ENCODE measurements at places on chromosomes 1 and 21.
A peak's percentile ranks its signal among the peaks of the same experiment; 100 is the strongest.

- DNase-seq = no peak
Measured at GRCh38 chr1:167808104-167808503, 86.3 kb downstream of the MPZL1 start.

GRCh38 chr1:156627313-156627880, 8.2 kb downstream of the HAPLN2 start:
- peak; percentile 73 for DNase-seq

GRCh38 chr1:18803151-18803791, 56.2 kb downstream of the TAS1R2 start:
- no peak for DNase-seq

GRCh38 chr1:167601442-167602383, 28.3 kb upstream of the RCSD1 start:
- no peak for DNase-seq

- no peak for DNase-seq
Measured at GRCh38 chr21:33801424-33802405, 113.9 kb downstream of the ATP5PO start.

GRCh38 chr21:45074818-45075595, 627 bp downstream of the ADARB1 start:
- DNase-seq = peak; percentile 16

DNA sequence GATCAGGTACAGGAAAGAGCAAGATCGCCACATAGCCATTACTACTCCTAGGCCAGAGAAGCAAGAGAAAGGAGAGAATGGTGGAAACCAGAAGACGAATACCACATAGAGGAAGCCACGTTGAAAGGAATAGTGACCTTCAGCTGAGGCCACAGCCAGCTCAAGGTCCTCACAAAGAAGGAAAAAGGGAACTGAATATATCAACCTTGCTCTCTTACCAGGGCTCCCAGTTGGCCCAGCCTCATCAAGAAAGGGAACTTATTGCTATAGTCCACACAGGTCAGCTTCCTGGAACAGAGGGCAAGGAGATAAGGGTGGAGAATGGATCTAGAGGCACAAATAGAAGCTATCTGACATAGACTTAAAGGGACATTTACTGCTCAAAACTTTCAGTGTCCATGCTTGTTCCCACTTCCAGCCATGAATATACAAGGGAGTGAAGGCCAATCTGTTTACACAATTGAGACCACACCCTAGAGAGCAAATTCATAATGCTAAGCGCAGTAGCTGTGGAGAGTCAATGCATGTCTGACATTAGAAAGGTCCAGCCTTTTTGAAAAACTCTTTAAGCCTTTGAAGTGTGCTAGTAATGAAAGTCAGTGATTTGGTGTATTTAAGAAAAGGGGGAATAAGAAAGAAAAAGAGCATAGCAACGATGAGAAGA, 120.7 kb upstream of the ZC3H11B start:
- DNase-seq = no peak

GRCh38 chr1:182756423-182756822, 33.1 kb upstream of the NPL start:
- DNase-seq = no peak

DNA sequence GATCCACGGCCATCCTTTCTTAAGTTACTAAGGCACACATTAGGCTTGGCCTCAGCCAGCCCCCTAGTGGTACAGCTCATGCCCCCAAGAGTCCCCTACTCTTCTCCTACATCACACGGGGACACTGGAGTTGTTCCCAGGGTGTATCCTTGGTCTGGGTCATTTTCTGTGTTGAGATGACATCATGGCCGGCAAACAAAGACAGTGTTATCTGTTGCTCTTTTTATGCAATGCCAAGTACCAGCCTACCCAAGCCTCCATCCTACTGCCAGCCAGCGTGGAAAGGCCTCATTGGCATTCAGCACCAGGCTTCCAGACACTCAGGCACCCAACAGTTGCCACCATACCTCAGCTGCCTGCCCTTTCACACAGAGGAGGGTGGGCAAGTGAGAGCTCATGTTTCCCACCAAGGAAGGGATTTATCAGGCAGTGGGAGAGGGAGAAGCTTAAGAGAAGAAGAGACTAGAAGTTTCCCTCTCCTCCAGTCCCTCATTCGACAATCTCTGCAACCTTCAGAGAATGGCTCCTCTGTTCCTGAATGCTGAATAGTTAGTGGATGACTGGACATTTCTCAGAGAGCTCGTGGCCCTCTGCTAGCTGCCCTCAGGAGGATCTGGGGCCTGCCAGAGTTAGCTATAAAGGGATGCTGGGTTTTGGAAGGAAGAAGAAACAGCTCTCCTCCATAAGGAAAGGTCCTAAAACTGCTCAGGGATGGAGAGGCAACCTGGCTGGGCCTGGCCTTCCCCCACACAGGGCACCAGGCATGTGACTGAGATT, 17.7 kb downstream of the CBR1 start:
- no peak for DNase-seq

- DNase-seq = peak; percentile 81
Measured at GRCh38 chr1:41516168-41517061, 31.9 kb upstream of the EDN2 start.

DNA sequence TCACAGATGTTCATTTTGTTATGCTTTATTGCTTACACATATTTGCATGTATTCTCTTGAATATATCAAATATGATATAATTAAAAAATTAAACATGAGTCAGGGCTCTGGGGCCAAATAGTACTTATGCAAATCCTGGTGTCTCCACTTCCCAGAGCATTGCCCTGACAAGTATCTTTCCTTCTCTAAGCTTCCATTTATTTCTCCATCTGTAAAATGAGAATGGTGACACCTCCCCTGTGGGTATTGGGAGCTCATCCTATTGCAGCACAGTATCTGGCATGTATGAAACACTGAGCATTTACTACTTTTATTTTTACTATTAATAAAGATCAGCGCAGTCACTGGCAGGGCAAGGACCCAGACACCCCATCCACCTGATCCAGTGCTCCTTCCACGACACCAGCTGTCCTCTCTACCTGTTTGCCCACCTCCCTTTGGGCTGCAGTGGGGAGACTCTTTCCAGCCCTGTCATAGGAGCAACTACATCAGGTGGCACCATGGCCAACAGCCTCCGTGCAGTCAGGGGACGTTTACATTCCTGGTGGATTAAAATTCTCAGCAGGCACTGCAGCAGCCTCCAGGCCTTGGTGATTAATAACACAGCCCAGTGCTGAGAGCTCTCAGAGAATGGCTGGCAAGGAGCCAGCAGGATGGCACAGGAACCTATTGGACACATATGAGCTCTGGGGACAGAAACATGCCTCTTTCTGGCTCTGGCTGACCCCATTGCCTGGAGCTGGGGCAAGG, 113.0 kb downstream of the DMRTB1 start:
- DNase-seq = peak; percentile 79

GRCh38 chr1:162072740-162073139, 3.2 kb downstream of the NOS1AP start:
- no peak for DNase-seq

GRCh38 chr1:60832367-60832766, 250.0 kb upstream of the NFIA start:
- no peak for DNase-seq

DNA sequence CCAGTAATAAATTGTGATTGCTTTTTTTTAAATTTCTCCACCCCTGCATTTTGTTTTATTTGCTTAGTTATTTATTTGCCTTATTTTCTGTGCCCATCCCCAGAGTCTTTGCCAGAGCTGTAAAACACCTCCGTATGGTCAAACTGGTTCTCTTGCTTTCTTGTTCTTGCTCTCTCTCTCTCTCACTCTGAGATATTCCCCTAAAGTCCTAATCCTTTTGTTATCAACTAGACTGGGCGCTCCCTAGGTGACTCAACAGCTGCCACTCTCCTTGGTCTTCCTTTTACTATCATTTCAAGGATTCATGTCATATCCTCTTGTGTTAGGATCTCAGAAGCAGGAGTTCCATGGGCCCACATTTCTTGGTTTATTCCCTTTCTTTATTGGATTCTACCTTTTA, 160.0 kb downstream of the PRDM2 start:
- DNase-seq = no peak

- DNase-seq = no peak
Measured at GRCh38 chr1:146021622-146022402, at the start of gene HJV. Gene HJV (minus strand): TSS chr1:146021735. CDS start chr1:146020231, 1,504 bp downstream.

DNA sequence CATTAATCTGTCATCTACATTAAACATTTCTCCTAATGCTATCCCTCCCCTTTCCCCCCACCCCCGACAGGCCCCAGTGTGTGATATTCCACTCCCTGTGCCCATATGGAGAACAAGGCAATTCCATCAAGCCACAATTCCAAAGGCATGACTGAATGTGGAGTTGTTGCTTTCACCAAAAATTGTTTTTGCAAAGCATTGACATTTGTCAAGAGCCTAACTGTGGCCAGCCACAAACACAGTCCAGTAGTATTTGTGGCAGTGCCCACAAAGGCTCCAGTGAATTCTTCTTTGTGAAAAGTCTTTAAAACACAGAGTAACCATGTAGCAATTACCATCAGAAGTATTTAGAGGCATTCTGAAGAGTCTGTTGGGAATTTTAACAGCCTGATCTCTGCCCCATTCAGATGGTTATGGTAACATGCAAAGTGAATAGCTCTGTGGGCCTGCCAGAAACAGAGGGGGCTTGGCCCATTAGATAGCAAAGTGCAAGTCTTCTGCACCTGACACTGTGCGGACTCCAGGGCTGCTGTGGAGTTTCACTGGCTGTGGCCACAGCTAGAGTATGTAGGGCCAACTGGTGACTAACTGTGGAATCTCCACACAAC, 11.6 kb upstream of the LRRC53 start:
- DNase-seq = no peak

- no peak for DNase-seq
Measured at GRCh38 chr1:231518485-231519034, 9.9 kb upstream of the TSNAX start.

- no peak for DNase-seq
Measured at GRCh38 chr1:114648503-114648902, 21.3 kb downstream of the DENND2C start.

- DNase-seq = no peak
Measured at GRCh38 chr1:101050869-101051268, 25.3 kb upstream of the DPH5 start.

- peak; percentile 37 for DNase-seq
Measured at GRCh38 chr1:224632381-224632871, 16.3 kb downstream of the CNIH3 start.

DNA sequence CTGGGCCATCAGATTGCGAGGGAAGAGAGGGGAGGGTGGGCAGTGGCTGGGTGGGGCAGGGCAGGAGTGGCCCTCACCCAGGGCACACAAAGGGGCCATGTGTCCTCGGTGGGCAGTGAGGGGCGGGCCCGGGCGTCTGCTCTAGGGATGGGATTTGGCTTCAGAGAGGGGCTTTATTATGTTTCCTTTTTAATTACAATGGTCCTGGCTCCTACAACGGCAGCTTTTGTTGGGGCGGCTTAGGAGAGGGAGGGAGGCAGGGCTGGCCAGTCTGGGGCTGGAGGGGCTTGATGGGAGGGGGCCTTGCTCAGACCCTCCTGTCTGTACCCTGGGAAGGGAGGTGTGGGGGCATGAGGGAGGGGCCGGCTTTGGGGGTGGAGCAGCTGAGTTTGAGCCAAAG, 102.8 kb upstream of the WNT4 start:
- DNase-seq = no peak

GRCh38 chr1:34066166-34066565, 98.9 kb downstream of the CSMD2 start:
- no peak for DNase-seq

DNA sequence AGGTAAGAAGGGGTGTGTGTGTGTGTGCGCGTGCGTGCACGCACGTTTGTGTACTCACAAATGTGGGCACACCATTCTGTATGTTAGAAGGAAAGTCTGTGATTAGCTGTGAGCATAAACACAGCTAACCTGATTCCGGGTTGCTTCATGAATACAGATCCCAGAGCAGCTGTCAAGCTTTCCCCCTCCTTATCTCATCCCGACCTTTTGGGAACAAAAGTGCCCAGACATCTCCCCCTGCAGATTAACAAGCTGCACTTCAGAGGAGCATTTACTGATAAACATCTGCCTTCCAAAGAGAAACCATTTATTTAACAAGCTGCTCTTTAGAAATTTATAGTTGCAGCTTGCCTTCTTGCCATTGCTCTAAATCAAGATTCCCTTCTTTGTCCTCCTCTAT, 97.0 kb downstream of the MT1HL1 start:
- DNase-seq = no peak

- DNase-seq = no peak
Measured at GRCh38 chr1:81340239-81340638, 460.5 kb upstream of the ADGRL2 start.

DNA sequence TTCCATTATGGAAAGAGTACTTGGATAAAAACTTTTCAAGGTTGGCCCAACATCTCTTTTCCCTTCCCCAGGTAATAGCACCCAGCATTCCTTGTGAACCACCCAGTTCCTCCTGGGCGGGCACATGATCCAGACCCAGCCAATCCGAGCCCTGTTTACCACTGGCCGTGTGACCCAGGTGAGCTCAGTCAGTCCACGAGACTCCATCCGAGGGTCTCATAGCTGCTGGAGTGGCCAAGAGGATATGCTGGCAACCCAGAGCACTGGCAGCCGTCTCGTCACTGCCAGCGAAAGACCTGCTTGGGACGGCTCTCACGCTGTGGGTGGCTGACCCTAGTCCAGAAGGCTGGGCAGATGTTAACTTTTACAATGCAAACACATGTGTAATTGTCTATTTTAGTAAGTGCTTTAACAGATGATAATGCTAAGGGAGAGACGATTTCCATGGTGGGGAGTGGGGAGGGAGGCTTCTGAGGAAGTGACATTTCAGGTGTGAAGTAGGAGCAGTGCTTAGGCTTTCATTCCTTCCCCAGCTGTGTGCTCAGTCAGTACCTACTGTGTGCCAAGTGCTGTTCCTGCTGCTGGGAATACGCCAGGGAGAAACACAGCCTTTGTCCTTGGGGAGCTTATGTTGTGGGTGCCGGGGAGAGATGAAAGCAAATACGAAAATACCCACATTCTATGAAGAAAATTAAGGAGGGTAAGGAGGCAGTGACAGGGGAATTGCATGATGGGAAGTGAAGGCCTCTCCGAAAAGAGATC, 24.5 kb downstream of the PARK7 start:
- DNase-seq = no peak

DNA sequence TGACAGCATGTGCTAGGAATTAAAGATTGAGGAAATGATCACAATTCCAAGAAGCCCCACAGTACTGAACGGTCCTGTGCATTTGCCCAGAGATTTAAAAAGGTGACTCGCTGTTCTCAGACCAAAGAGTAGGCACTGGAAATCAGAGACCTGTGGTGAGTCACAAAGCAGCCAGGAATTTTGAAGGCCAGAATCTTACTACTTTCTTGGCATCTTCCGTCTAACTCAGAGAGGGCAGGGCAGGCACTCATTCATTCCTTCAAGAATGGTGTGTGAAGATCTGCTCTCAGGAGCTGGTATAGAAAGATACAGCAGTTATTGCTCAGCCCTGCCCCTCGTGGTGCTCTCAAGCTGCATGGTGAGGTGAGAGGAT, 57.9 kb downstream of the BRINP2 start:
- DNase-seq = no peak

DNA sequence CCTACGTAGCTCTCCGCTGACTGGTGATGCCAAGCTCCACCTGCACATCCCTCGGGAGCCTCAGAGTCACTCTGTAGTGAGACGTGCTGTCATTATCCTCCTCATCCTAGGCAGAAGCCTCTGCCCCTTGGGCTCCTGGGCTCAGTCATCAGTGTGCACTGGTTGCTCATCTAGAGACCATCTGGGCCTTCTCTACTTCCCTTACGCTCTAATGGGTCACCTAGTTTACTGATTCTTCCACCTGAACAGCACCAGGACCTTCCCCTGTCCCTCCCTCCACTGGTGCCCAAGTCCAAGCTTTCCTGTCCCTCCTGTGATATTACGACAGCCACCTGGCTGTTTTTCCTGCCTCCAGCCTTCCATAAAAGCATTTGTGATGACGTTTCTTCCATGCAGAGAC, 136.1 kb upstream of the ERRFI1 start:
- DNase-seq = no peak

- DNase-seq = no peak
Measured at GRCh38 chr1:7290971-7291970, 479.8 kb upstream of the VAMP3 start.
